ENCODE measurements at places on chromosomes 3 and 15.

DNA sequence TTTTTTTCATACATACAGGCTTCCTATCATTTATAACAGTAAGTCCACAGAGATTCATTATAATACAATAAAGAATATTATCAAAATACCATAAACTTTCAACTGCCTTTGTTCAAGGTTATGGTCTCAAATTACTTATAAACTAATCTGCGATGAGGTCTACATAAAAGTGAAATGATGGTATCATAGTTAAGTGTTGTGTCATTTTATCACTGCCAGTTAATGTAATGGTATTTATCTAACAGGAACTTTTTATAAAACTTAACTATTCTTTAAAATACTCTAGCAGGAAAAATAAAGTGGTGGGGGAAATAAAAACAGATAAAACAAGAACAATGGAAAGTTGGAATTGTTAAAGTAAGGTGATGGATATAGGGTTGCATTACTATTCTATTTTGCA, 153.1 kb downstream of the OSBPL10 start:
- no peak overlapping the region for H3K4me3 ChIP-seq
- no peaks in the 10 kb centered on the region for H3K4me1 ChIP-seq
- no peak for DNase-seq

GRCh38 chr3:105957722-105958121, 88.9 kb upstream of the CBLB start:
- H3K27me3 ChIP-seq: no peaks in the 10 kb centered on the region
- no peak for DNase-seq
- no peak overlapping the region for H3K4me3 ChIP-seq
- no peaks in the 10 kb centered on the region for H3K36me3 ChIP-seq

GRCh38 chr15:39326306-39326975, 254.4 kb upstream of the THBS1 start:
- H3K36me3 ChIP-seq: no peaks in the 10 kb centered on the region
- no peaks in the 10 kb centered on the region for H3K27me3 ChIP-seq
- DNase-seq: no peak

- H3K27me3 ChIP-seq: no peaks in the 10 kb centered on the region
- H3K27ac ChIP-seq: peak overlapping the region; percentile 71
Observed at GRCh38 chr15:44682211-44682610, 18.7 kb upstream of the SPG11 start.

All from upper lobe of right lung (tissue), 1 donor.